Stimulated activated naive CD8-positive, alpha-beta T cell treated with anti-CD3 and anti-CD28 coated beads, Interleukin-15, Interleukin-2, amounts not matched to agents 100 U/mL and 50 U/mL, for 24 hours (primary cell): ENCODE measurements at places on chromosomes 1 and 21.

DNA sequence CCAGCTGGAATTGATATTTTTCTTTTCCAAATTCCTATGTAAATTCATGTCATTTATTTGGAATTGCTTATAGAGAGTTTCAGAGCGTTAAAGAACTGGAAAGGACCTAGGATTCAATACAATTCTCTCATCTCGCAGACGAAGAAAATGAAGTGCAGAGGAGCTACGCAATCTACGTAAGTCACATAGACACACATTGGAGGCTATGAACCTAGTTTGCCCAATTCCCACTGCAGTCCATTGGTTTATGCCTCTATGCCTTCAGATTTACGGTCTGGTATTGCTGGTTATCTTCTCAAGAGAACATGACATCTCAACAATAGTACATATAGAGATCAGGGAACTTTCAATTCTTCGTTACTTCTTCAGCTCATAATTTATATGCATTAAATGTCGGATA, 971 bp upstream of the RNF2 start:
- no peak for DNase-seq

- DNase-seq = no peak
Measured at GRCh38 chr1:212727386-212728181, 27.9 kb upstream of the BATF3 start.

GRCh38 chr1:71834601-71835441, 447.5 kb downstream of the NEGR1 start:
- no peak for DNase-seq

- DNase-seq = no peak
Measured at GRCh38 chr1:7103361-7103782, 318.1 kb downstream of the CAMTA1 start.

DNA sequence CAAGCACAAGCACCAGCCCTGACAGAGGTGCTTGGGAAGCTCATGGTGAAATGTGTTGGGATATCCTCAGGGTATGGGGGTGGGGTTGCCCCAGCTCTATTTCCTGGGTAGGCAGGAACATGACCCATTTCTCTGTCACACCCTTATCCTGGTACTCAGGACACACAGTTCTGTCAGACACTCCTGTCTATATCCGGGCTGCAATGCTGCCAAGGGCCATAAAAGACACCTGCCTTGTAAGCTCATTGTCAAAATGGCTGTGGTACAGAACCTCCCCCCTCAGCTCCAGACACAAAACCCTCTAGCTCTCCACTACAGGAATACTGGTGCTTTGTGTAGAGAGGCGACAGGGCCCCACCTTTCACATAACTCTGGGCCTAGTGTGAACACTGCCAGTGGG, 636.7 kb downstream of the PLA2G4A start:
- DNase-seq = no peak

GRCh38 chr1:5858246-5858645, 134.0 kb downstream of the NPHP4 start:
- no peak for DNase-seq

GRCh38 chr1:151135433-151136385, 10.7 kb downstream of the SEMA6C start:
- DNase-seq = no peak

GRCh38 chr1:116425987-116426386, 52.9 kb downstream of the ATP1A1 start:
- DNase-seq = no peak

DNA sequence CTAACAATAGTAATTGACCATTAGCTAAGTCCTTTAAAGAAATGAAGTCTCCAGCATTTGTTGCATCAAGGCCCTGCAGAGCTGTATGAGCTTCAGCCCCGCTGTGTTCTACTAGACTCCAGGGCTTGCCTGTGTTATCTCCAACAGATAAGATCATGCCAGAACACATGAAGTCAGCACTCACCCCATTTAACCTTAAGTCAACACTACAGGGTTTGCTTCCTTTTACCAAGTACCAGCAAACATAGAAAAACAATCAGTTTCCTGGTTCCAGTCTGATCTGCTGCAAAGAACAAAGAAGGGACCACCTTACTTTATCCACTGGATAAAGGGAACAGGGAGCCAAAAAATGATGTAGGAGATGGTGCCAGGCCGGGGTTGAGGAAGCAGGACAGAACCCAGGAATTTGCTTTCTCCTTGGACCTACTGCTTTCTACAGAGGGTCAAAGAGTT, 41.3 kb upstream of the ENAH start:
- no peak for DNase-seq

DNA sequence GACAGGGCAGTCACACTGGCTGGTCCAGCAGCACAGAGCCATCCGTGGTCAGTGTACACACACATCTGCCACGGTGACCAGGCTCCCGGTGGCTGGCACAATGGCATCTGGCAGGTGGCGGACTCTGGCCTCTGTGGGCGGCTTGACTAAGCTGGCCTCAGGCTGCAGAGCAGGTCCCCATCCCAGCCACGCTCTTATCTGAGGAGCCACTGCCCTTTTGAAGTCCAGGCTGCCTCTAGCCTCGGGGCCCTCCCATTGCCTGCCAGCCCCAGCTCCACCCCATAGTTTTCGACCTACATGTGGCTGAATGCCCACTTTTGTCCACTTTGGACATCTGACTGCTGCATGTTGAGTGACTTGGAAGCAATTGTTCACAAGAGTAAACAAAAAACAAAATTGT, 29.9 kb upstream of the EDN2 start:
- no peak for DNase-seq
